Endothelial cell of umbilical vein (primary cell): ENCODE measurements at places on chromosomes 7 and 10. TPM values are rescaled to one million over a fixed set of nuclear protein-coding genes. Genes with fewer than 3 reads are reported as not detected.

- no peak overlapping the region for H3K27ac ChIP-seq
- H3K36me3 ChIP-seq = no peaks in the 10 kb centered on the region
- H3K4me3 ChIP-seq = no peak overlapping the region
- no peaks in the 10 kb centered on the region for H3K27me3 ChIP-seq
- peaks cover 7% of the 10 kb centered on the region for H3K4me1 ChIP-seq
Measured at GRCh38 chr10:124611738-124612137, 132.4 kb downstream of the FAM53B start.

DNA sequence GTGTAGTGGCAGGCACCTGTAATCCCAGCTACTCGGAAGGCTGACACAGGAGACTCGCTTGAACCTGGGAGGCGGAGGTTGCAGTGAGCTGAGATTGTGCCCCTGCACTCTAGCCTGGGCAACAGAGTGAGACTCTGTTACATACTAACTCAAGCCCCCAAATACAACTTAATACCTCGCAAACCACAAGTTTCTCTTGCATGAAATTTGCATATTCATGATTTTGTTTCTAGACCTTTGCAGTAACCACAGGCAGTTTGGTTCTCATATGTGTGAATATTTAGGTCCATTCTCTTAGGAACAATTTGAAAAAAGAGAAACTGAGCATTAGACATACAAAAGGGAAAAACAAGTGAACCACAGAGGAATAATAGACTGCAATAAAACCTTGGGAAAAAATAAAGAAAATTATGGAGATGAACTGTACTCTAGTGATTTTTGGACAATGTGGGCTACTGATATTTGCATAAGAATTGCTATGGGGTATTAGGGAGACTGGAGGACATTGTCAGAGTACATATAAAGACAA lies 77.0 kb downstream of the ZNF277 start:
- H3K36me3 ChIP-seq = no peaks in the 10 kb centered on the region
- H3K27me3 ChIP-seq = no peaks in the 10 kb centered on the region
- DNase-seq = no peak
- no peak overlapping the region for H3K27ac ChIP-seq
- H3K4me3 ChIP-seq = no peak overlapping the region

GRCh38 chr7:122884186-122884585 lies 2.1 kb downstream of the CADPS2 start:
- H3K36me3 ChIP-seq = no peaks in the 10 kb centered on the region
- no peak overlapping the region for H3K4me3 ChIP-seq
- peaks cover 32% of the 10 kb centered on the region for H3K4me1 ChIP-seq
- no peaks in the 10 kb centered on the region for H3K27me3 ChIP-seq
- no peak for DNase-seq
- no peak overlapping the region for H3K27ac ChIP-seq

DNA sequence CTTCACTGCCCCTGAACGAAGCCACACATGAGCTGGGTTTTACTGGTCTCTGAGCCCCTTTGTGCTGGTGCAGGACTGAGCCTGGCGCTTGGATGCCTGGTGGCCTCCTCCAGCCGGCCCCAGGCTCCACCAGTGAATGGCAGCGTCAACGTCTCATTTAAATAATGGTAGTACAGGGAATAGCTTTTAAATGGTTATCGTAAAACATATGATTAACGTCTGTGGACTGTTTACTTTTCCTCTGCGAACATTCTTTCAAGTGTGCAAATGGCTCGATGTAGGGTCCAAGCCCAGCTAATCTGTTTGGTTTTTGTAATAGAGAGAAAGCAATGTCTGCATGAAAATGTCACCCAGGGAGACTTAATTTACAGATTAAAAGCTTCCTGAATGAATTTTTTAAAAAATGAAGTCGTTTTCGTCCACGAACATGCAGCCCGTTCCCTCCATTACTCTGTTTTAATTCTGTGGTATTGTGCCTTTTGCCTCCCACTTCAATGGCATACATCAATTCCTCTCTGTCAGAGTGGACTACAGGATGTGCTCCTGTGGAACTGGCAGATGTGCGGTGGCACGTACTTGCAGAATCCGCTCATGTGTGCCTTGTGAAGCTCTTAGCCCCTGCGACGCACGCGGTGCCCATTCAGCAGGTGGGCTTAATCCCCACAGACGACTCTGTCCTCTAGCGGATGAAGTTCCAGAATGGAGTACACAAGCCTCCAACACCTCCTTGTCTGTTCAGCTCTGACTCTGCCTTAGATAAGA lies 192.7 kb downstream of the TCF7L2 start:
- no peaks in the 10 kb centered on the region for H3K4me1 ChIP-seq
- no peak overlapping the region for H3K27ac ChIP-seq
- H3K36me3 ChIP-seq = peaks cover 4% of the 10 kb centered on the region
- no peak for DNase-seq
- no peaks in the 10 kb centered on the region for H3K27me3 ChIP-seq
- no peak overlapping the region for H3K4me3 ChIP-seq

TBATA gene
- total RNA-seq = not detected in 2 replicates

DNA sequence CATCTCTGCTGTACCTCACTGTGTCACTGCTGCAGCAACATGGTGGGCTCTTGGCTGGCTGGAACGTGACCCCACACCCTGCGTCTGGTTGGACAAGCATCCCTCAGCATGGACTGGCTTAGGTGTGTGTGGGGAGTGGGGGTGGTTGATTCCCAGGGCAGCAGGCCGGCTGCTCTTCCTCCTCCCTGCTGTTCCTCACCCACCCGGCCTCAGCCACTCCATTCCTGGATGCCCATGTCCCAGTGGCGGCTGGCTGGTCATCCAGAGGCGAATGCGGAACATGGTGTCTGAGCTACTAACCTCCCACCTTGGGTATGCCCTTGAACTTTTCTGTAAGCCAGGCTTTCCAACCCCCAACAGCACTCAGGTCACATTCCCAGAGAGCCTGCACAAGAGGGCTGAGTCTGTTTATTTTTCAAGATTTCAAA lies 81.2 kb downstream of the GRK5 start:
- peaks cover 2% of the 10 kb centered on the region for H3K4me1 ChIP-seq
- no peaks in the 10 kb centered on the region for H3K27me3 ChIP-seq
- H3K27ac ChIP-seq = no peak overlapping the region
- no peak overlapping the region for H3K4me3 ChIP-seq

DNA sequence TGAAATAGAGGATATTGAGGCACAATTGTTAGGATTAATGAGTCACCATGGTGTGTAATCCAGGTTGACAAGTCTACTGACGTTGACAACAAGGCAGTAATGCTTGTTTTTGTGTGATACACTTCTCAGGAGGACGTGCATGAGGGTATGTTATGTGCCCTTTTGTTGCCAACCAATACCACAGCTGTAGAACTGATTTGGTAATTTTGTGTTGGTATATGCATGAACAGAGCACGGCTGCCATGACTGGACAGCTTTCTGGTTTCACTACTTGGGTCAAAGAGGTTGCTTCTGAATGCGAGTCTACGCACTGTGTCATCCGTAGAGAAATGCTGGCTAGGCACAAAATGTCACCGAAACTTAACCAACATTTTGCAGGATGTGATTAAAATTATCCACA lies 32.9 kb downstream of the PHTF2 start:
- peaks cover 20% of the 10 kb centered on the region for H3K4me1 ChIP-seq
- H3K27me3 ChIP-seq = no peaks in the 10 kb centered on the region
- H3K36me3 ChIP-seq = no peaks in the 10 kb centered on the region

- H3K4me3 ChIP-seq = no peak overlapping the region
- no peak overlapping the region for H3K27ac ChIP-seq
- H3K4me1 ChIP-seq = peaks cover 10% of the 10 kb centered on the region
- no peaks in the 10 kb centered on the region for H3K36me3 ChIP-seq
- H3K27me3 ChIP-seq = no peaks in the 10 kb centered on the region
- peak; percentile 16 for DNase-seq
Measured at GRCh38 chr7:134422008-134422407, 36.9 kb downstream of the AKR1B1 start.

OR6V1 gene
- total RNA-seq = not detected in 2 replicates
